ENCODE measurements at places on chromosomes 12 and 14.

GRCh38 chr14:71964716-71965115 lies 32.5 kb downstream of the RGS6 start:
- no peak for DNase-seq

DNA sequence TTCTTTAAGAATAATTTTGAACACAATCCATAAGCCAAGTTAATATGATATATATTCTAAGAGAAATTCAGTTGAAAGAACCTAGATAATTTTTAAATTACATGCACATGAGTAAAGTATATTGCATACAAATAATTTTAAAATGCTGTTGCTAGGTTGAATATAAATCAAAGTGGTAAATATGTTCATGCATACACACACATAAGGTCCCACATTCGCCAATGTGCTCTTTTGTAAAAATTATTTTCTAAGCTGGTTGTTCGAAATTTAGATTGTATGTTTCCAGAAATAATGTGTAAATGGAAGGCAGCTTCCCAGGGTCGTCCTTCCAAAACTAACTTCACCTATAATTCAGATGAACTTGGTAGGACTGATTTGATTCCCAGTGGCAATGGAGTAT lies 173.7 kb upstream of the CCDC196 start:
- DNase-seq = no peak

DNA sequence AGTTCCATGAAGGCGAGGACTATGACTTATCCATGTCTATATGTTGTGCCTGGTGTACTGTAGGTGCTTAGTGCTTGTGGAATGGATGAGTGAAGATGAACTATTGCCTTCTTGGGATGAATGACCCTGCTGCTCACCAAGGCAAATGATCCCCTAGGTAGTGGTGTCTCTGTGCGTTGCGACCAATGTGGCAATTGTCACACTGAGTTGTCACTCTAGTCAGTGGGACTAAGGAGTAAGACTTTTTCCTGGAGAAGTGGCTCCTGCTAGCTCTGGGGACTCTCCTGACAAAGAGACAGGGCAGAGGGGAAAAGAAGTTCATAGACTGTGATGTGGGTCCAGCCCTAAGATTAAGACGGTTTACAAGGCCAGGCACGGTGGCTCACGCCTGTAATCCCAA lies 3.4 kb upstream of the ACVR1B start:
- DNase-seq = no peak

DNA sequence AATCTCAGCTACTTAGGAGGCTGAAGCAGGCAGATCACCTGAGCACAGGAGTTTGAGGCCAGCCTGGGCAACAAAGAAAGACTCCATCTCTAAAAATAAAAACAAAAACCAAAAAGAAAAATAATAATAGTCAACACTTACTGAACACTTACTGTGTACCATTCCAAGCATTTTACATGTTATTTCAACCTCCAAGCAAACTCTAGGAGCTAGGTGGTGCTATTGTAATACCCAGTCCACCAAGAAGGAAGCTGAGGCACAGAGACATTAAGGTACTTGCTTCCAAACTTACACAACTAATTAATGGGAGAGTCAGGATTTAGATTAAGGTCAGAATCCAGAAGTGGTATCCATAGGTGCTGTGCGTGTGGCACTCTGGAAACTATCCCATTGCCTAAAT lies 13.7 kb upstream of the OR6J1 start:
- DNase-seq = no peak

- DNase-seq = no peak
These were observed 43.6 kb upstream of the APPL2 start for GRCh38 chr12:105279460-105280056.

DNA sequence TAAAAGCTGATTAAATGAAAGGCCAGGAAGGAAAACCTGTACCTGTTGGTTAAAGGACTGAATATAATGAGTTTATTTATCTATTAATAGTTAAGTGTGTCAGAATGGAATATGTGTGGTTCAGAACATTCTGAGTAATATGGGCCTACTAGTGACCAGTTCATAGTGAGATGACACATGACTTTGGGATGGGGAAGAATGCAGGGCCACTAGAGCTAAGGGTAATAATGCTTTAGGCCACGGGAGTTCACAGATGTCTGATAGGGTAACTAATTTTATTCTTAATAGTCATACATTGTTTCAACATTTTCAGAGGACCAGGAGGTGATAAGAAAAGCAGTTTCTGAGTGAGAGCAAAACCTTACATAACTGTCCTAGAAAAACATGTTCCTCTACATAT lies 247.8 kb upstream of the OR4E1 start:
- no peak for DNase-seq

DNA sequence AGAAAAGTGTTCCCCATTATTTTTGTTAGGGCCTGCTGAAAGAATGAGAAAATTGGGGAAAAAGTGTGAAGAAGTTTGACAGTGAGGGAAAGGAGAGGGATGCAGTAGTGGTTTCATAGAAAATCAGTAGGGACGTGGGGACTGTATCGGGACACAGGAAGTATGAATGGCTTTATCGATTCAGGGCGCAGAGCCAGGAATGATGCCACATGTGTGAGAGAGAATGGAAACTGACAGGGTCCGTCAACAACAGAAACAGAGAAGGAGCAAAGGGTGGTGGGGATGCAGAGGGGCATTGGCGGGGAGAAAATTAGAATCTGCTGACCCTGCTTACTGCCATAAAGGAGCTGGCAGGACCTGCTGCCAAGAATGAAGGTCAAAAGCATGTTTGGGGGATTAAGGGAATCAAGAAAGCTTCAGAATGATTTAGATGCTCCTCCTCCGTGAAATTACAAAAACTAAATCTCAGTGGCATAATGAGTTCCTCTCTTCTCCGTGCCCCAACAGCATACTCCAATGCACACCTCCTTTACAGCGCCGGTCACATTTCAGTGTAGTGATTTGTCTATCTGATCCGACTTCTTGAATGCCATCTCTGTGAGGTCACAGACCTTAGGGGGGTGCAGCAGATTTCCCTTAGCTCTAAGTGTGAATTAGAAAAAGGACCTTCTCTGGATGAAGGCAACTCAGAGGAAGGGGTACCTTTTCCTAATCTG lies 92.6 kb downstream of the EMP1 start:
- DNase-seq = no peak

- no peak for DNase-seq
These were observed 112.7 kb downstream of the NT5DC3 start for GRCh38 chr12:103728323-103728722.

DNA sequence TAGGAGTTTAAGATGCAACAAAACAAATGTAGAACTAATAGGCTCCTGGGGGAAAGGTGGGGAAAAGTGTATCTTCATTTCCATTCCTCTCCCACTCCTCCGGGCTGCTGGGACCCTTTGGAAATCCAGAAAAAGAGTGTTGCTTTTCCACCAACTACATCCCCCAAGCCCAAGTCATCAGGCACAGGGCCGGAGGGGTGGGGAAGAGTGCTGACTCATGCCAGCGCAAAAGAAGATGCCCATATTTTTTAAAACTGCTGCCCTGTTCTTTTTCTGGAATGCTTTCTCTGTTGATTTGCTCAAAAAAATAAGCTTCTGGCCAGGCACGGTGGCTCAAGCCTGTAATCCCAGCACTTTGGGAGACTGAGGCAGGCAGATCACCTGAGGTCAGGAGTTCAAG lies 70.9 kb downstream of the TBK1 start:
- DNase-seq = no peak

- no peak for DNase-seq
These were observed 123.2 kb upstream of the OTX2 start for GRCh38 chr14:56933446-56933845.

DNA sequence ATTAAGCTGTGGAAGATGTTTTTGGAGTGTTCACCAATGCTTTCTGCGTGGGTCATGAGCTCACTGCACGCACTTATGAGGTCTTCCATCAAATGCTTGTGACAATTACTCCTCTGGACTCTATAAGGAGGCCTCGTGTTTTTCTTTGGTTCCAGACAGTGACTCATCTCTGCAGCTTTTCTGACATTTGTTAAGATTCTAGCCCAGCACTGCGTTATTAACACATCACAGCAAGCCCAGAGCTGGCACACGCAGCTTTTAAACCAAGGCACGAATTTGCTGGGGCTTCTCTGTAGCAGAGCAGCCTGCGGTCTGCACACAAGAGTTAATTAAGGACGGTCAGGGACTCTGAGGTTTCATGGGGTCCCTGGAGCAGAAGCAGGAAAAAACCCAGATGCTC lies 16.9 kb downstream of the MEG3 start:
- DNase-seq = no peak
